ENCODE measurements at places on chromosomes 6 and 20. TPM values are rescaled to one million over a fixed set of nuclear protein-coding genes. Genes with fewer than 3 reads are reported as not detected.

DNA sequence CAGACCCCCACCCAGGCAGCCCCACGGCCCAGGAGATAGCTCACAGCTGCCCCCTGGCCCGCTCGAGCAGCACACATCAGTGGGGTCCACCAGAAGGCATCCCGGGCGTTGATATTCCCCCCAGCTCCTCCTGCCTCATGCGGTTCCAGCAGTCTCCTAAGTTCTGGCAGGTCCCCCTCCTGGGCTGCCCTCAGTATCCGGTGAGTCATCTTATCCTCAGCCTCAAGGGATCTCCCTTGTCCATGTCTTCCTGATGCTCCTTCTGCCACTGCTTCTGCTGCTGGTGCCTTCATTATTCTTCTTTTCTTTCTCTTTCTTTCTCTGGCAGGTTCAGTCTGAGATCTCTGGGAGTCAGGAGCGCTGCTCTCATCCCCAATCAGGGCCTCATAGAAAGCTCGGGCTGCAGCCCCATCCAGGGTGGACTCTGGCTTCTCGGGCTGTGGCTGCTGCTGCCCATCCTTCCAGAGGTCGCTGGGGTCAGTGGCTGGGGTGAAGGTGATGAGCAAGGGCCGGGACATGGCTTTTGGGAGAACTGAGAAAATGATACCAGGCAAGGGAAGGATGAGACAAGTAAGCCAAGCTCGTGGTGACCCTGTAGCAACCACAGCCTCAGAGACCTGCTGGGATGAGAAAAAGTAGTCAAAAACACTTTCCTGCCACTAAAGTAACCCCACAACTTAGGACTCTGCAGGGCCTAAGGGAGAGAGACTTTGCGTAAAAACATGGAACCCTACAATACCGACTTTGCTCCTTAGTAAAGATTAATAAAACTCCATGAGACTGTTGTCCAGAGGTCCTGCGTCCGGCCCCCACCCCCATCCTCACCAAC lies 622 bp downstream of the GPANK1 start:
- DNase-seq = no peak

- no peak for DNase-seq
These were observed 26.5 kb downstream of the HIVEP2 start for GRCh38 chr6:142918339-142919042.

GRCh38 chr6:2861060-2861821 lies 19.6 kb upstream of the SERPINB1 start:
- DNase-seq = no peak

DNA sequence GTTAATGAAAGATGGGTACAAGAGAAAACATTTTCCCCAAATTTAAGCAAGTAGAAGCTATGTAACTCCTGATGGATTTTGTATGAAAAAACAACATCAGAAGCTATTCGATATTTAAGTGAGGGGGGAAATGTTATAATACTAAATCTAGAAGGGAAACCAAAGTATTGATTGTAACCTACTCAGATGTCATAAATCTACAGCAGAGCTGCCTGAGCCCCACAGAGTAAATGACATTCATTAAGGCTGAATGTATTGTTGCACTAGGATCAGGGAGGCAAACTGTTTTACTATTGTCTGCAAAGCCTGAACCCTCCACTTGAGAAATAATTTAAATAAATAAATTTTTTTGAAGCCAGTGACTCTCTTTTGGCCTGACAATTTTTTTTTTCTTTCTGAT lies 19.3 kb downstream of the ANKRD6 start:
- no peak for DNase-seq

GRCh38 chr6:36350681-36351571 lies 14.2 kb upstream of the BNIP5 start:
- DNase-seq = no peak

RNF39 gene
- 0.18 TPM for total RNA-seq

EYA2 gene
- 6.6 TPM for total RNA-seq
